Gastrocnemius medialis (tissue), 4 donors: ENCODE measurements at places on chromosomes 16 and 17.
A peak's percentile ranks its signal among the peaks of the same experiment; 100 is the strongest.

GRCh38 chr17:41868568-41868967, 3.3 kb upstream of the KLHL11 start:
- peaks cover 10% of the 10 kb centered on the region for H3K4me1 ChIP-seq
- H3K27ac ChIP-seq: no peak overlapping the region
- H3K27me3 ChIP-seq: no peaks in the 10 kb centered on the region
- H3K4me3 ChIP-seq: no peak overlapping the region

DNA sequence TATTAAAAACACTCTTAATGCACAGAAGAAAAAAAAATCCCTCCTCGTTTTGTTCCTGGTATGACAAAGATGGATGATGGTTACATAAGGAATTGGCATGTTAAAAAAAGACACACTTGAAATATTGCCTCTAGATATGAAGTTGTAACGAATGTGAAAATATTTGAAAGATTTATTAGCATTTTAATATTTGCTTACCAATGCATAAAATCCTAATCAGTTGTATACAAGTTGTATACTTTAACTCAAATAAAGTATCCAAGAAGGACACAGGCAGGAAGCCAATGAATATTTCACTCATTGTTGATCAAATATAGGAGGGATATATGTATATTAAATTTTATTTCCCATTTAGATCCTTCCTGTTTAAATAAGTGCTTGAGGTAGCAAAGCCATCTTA, 850.8 kb upstream of the RBFOX1 start:
- DNase-seq: no peak
- H3K27ac ChIP-seq: no peak overlapping the region
- no peaks in the 10 kb centered on the region for H3K4me1 ChIP-seq

DNA sequence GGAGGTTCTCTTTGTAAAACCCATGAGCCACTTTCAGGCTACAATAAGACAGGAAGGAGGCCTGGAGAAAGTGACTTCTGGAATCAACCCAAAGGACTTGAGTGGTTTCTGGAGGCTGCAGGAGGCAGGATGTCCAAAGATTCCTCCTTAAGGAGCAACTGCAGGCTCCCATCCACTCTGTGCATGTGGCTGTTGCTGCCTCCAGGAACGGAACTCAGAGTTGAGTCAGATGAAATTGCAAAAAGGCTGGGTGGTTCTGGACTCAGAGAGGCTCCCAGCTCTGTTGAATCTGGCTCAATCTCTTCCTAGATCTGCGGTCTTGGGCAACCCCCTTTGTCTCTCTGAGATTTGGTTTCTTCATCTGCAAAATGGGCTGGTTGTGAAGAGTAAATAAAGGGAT, 197.1 kb downstream of the SHISA9 start:
- no peak for DNase-seq
- H3K27me3 ChIP-seq: no peaks in the 10 kb centered on the region
- H3K36me3 ChIP-seq: no peaks in the 10 kb centered on the region
- no peak overlapping the region for H3K27ac ChIP-seq
- H3K4me3 ChIP-seq: no peak overlapping the region

GRCh38 chr17:48621410-48622392, 4.5 kb downstream of the HOXB9 start:
- no peak overlapping the region for H3K4me3 ChIP-seq
- no peak for DNase-seq
- peaks cover 99% of the 10 kb centered on the region for H3K27me3 ChIP-seq

DNA sequence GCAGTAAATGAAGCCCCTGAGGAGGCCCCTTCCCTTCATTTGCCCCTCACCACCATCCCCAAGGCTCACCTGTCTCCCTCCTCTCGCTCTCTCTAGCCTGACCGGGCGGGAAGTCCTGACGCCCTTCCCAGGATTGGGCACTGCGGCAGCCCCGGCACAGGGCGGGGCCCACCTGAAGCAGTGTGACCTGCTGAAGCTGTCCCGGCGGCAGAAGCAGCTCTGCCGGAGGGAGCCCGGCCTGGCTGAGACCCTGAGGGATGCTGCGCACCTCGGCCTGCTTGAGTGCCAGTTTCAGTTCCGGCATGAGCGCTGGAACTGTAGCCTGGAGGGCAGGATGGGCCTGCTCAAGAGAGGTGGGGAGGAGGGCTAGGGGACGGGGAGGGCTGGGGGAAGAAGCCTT, 21.0 kb downstream of the WNT9B start:
- H3K27ac ChIP-seq: no peak overlapping the region
- H3K4me3 ChIP-seq: no peak overlapping the region
- H3K36me3 ChIP-seq: no peaks in the 10 kb centered on the region
- no peak for DNase-seq

- H3K27ac ChIP-seq: no peak overlapping the region
- no peak for DNase-seq
- no peaks in the 10 kb centered on the region for H3K4me1 ChIP-seq
- no peaks in the 10 kb centered on the region for H3K36me3 ChIP-seq
These were observed 65.7 kb downstream of the ARSG start for GRCh38 chr17:68356949-68357455.

DNA sequence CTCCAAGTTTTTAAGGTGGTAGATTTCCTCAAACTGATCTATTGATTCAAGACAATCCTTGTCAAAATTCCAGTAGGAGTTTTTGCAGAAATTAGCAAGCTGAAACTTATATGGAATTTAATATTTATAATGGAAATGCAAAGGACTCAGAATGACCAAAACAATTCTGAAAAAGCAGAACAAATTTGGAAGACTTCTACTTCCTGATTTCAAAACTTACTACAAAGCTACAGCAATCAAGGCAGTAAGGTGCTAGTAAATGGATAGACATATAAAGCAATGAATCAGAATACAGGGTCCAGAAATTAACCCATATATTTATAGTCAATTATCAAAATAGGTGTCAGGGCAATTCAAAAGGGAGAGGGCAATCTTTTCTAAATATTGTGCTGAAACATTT, 11.8 kb upstream of the IL21R start:
- H3K4me1 ChIP-seq: no peaks in the 10 kb centered on the region
- DNase-seq: no peak
- H3K27me3 ChIP-seq: no peaks in the 10 kb centered on the region
- H3K27ac ChIP-seq: no peak overlapping the region
- H3K36me3 ChIP-seq: no peaks in the 10 kb centered on the region
- no peak overlapping the region for H3K4me3 ChIP-seq

- no peak for DNase-seq
- no peaks in the 10 kb centered on the region for H3K4me1 ChIP-seq
- H3K27me3 ChIP-seq: no peaks in the 10 kb centered on the region
- H3K27ac ChIP-seq: no peak overlapping the region
- H3K4me3 ChIP-seq: no peak overlapping the region
- peaks cover 86% of the 10 kb centered on the region for H3K36me3 ChIP-seq
These were observed 20.7 kb upstream of the GLG1 start for GRCh38 chr16:74627506-74628220.

- no peaks in the 10 kb centered on the region for H3K36me3 ChIP-seq
- no peak for DNase-seq
- no peak overlapping the region for H3K4me3 ChIP-seq
- peaks cover 5% of the 10 kb centered on the region for H3K4me1 ChIP-seq
These were observed 9.7 kb downstream of the ADGRG3 start for GRCh38 chr16:57677622-57678369.

GRCh38 chr16:11528053-11528452, 58.7 kb downstream of the LITAF start:
- H3K27ac ChIP-seq: no peak overlapping the region
- no peak for DNase-seq
- H3K4me1 ChIP-seq: no peaks in the 10 kb centered on the region
- H3K36me3 ChIP-seq: no peaks in the 10 kb centered on the region

DNA sequence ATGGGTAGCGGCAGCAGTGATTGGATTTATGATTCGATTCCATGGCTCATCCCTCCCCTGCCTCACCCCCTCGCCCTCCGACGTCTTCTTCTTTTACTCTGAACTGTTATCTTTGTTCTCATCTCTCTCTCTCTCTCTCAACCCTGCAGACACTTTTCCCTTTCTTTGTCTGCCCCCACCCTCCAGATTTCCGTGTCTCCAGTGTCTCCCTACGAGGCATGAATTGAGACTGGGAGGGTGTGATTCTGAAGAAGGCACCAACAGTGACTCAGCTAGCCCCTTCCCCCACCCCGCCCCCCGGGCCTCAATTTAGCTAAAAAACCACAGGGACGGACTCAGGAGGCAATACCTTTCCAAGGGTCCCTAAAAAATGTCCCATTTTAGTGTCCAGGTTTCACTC, 47.6 kb upstream of the STH start:
- H3K27me3 ChIP-seq: no peaks in the 10 kb centered on the region
- no peak for DNase-seq
- peaks cover 29% of the 10 kb centered on the region for H3K4me1 ChIP-seq
- no peaks in the 10 kb centered on the region for H3K36me3 ChIP-seq
- H3K27ac ChIP-seq: peak overlapping the region; percentile 26

DNA sequence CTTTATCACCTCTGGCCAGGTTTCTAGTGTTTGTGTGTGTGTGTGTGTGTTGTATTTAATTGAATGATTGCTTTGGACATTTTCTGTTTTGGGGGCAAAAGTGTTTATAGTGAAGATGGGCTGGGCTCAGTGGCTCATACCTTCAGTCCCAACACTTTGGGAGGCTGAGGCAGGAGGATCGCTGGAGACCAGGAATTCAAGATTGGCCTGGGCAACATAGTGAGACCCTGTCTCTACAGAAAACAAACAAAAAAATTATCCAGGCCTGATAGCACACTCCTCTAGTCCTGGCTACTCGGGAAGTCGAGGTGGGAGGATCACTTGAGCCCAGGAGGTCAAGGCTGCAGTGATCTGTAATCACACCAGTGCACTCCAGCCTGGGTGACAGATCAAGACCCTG, 37.5 kb downstream of the RPA1 start:
- H3K27ac ChIP-seq: peak overlapping the region; percentile 88
- H3K4me3 ChIP-seq: no peak overlapping the region
- H3K27me3 ChIP-seq: no peaks in the 10 kb centered on the region
- no peak for DNase-seq
- no peaks in the 10 kb centered on the region for H3K36me3 ChIP-seq
- peaks cover 17% of the 10 kb centered on the region for H3K4me1 ChIP-seq
